ENCODE measurements at places on chromosomes 5 and 9.

DNA sequence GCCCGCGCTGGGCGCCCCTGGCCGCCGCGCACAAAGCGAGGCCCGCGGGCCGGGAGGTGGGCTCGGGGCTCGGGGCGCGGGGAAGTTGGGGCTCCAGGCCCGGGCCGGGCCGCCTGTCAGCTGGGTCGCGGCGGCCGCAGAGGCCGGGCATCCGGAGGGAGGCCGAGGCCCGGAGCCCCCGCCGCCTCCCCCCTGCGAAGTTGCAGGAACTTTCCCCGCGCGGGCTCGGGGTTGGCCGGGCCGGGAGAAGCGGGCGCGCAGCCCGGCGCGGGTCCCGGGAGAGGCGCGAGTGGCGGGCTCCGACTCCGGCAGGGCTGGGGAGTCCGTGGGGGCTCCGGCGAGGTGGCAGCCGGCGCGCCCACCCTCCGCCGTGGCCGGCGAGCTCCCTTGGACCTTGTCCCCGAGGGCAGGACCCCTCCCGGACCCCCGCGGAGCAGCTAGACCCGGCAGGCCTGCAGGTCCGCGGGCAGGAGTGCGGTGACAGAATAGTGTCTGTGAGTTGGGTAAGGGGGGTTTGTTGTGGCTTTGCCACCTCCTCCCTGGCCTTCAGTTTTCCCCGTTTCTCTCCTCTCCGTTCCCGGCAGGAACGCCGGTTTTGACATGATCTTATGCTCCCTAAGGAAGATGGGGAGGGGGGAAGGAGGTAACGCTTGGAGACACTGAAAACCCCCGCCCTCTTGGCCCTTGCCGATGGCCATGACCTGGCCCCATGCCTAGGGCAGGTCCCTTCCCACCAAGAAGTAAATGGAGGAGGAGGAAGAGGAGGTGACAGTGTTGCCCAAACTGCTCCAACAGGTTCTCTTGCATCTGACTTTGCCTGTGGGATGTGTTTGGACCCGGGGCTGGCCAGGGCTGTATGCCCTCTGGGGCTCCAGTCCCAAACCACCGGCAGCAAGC, 942 bp downstream of the PHF2 start:
- DNase-seq: no peak

DNA sequence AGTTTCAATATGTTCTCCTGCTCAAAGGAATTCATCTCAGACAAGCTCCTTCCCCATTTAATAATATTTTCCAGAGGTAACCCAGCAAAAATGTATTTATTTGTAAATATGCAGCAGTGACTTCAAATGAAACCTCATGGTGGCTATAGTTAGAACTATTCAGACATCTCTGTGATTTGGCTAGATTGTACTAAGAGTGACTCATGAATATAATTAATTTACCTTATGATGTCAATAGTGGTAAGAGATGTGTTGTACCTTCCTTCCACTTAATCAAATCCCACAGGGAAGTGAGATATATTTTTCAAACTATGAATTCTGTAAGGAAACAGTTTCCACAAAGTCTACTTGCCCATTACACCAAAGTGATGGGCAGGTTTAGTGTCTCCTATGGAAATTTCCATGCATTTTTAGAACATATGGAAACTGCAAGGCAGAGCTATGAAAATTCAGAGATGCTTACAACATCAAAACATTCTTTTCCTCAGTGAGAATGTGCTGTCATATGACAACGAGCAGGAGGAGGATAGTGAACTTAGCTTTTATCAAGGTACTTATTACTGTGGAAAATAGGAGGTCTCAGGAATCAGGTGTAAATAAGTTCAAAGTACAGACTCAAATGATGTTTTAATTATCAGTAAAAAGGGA, 34.0 kb upstream of the SPDL1 start:
- no peak for DNase-seq

- no peak for DNase-seq
These were observed 18.3 kb upstream of the RXRA start for GRCh38 chr9:134307674-134308638.

GRCh38 chr9:111037708-111038330, 451 bp downstream of the LPAR1 start:
- no peak for DNase-seq

DNA sequence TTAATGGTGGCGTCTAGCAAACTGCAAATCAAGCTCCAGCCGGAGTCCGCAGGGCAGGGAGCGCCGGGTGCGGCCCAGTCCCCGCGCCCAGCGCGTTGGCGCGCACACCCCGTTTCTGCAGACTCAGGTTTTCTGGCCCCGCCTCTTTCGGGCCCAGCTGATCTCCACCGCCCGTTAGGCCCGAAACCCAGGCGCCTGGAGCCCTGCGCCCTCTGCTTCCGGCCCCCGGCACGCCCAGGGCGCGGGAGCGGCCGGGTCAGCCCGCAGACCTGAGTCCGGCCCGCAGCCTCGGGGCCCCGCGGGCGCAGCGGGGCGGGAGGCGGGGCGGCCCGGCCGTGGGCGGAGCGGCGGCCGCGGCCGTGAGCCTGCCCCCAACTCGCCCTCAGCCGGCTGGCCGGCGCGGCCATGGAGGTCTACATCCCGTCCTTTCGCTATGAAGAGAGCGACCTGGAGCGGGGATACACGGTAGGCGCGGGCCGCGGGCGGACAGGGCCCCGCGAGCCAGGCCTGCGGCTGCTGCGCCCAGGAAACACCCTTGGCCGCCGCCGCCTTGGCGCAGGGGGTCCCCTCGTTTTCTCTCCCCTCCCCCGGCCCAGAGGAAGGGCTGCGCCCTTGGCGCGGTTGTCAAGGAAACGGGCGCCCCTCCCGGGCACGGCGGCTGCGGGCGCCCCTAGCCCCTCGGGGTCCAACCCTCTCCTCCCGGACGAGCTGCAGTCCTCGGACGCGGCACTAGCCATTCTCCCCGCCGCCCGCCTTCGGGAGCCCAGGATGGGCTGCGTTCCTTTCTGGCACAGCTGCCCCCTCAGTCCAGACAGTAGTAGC, at the start of gene SNX24:
Gene SNX24 (plus strand): TSS at position 385 of the 822 bp plus-strand sequence. CDS start 21 bp downstream, at position 406.
- DNase-seq: peak; percentile 58

DNA sequence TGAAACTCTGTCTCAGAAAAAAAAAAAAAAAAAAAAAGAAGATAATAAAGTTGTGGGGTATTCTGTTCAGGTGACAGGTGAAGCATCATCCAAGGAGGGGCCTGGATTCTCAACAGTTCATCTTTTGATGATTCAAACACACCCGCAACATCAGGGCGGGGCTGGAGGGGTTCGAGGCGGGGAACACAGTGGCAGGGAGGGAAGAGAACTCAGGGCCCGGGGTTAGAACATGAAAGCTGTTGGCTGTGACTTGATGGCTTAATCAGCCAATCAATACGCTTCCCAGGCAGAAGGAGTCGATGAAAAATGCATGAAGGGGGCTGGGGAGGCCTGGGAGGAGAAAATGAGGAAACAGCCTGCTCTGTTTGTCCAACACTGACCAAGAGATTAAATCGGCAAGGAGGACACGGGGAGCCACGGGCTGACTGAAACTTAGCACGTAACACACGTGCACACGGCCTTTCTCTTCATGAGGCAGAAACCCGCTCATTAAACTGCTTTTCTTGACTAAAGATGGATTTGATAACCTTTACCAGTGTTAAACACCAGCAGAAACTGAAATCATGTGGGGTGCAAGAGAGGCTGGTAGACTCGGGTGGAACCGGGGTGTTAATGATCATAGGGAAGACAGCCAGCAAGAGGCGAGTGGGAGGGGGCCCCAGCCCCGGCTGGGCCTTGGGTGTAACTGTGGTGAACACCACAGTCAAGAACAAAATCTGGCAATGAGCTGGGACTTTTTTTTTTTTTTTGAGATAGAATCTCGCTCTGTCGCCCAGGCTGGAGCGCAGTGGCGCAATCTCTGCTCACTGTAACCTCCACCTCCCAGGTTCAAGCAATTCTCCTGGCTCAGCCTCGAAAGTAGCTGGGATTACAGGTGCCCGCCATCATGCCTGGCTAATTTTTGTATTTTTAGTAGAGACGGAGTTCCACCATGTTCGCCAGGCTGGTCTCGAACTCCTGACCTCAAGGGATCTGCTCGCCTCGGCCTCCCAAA, 105.7 kb upstream of the RAPGEF1 start:
- peak; percentile 37 for DNase-seq

DNA sequence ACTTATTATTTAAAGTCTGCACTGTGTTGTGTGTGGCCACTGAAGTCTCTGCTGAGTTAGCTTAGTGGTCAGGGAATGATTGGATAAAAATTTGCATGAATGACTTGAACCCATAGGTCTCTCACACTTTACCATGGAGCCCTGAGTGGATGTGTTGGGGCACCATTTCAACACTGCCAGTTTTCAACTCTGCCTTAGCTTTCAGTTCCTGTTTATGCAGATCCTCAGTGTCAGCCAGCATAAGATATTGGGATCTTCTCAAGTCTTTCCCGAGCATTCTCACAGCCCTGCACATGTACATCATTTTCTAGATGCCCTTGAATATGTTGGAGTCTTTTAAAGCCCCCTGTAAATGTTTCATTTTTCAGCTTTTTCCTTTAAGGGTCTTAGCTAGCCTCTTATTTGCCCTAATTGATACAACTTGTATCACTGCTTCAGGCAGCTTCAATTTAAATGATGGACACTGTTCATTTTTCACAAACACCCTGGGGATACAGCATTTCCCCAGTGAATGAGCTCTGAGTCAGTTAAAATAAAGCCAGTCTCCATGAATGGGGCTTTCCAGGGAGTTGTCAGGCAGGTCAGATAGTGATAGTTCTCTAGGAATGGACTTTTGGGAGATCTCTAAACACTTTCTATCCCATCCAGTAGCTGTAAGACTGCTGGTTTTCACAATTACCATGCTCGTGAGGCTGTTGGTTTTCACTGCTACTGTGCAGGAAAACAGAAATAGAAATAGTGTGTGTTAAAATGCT, 211.9 kb upstream of the PAPPA start:
- no peak for DNase-seq

- peak; percentile 84 for DNase-seq
These were observed 14.6 kb downstream of the LCN10 start for GRCh38 chr9:136728080-136728547.

DNA sequence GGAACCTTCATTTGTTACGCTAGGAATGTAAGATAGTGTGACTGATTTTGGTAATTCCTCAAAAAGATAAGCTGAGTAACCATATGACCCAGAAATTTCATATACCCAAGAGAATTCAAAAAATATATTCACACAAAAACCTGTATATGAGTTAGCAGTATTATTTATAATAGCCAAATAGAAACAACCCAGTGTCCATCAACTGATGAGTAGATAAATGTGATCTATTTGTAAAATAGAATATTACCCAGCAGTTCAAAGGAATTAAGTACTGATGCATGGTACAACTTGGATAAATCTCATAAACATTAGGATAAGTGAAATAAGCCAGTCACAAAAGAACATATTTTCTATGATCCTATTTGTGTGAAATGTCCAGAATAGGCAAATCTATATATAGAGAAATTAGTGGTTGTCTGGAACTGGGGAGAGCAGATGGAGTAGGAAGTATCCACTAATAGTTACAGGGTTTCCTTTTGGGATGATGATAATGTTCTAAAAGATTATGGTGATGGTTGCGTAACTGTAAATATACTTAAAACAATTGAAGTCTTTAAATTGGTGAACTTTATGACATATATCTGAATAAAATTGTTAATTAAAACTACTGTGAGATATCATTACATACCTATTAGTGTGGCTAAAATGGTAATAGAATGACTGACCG, 10.2 kb downstream of the MARCHF6 start:
- DNase-seq: no peak

GRCh38 chr9:79766091-79766490, 194.3 kb downstream of the TLE4 start:
- no peak for DNase-seq

DNA sequence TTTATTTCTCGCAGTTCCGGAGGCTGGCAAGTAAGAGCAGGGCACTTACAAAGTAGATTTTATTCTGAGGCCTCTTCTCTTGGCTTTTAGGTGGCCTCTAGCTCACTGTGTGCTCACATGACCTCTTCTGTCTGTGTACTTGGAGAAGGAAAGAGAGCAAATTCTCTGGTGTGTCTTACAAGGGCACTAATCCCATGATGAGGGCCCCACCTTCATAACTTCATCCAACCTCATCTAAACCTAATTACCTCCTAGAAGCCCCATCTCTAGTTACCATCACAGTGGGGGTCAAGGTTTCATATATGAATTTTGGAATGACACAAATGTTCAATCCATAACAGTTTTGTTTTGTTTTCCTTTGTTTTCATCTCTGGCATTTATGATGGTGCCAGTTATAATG, 376.1 kb downstream of the ADGRV1 start:
- no peak for DNase-seq

GRCh38 chr5:41503860-41504259, 6.5 kb downstream of the PLCXD3 start:
- no peak for DNase-seq

- DNase-seq: no peak
These were observed 9.2 kb upstream of the TEX53 start for GRCh38 chr9:114666851-114667250.

- DNase-seq: no peak
These were observed 52.9 kb downstream of the ELL2 start for GRCh38 chr5:95908799-95909198.

DNA sequence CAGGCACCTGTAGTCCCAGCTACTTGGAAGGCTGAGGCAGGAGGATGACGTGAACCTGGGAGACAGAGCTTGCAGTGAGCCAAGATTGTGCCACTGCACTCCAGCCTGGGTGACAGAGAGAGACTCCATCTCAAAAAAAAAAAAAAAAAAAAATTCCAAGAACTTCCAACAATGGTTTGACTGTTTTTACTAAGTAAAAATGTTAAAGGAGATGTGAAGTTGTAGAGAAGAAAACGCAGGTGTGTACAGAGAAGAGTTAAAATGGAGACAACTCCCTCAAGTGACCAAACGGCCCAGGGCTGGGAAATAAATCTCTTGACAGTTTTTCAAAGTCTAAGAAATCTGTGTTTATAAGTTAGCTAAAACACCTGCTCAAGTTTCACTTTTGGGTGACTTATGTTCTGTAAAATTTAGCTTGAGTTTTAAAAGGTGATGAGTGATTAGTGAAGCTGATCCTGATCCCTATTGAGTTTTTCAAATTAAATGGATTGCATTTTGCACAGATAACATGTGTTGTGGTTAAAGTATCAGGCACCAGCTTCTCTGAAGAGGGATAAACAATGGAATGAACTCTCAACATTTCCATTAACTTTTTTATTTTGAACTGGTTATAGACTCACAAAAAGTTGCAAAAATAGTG, 255.2 kb upstream of the CD180 start:
- no peak for DNase-seq

GRCh38 chr9:114850871-114851270, 45.0 kb upstream of the TNFSF15 start:
- DNase-seq: no peak

DNA sequence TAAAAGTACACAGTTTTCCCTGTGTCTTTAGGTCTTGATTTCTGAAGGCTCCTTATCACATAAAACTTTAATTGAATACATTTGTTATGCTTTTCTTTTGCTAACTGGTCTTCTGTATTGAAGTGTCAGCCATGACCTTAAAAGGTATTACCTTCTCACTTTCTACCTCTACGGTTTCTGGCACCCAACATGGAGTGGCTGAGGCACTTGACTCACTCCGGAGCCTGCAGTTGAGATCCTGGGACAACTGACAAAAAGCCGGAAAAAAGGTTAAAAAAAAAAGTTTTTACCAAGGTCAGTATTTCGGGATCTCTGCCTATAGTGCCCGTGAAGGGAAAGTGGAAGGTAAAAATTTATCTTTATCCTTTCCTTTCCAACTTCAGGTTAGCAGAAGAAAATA, 197.0 kb downstream of the ARRDC3 start:
- no peak for DNase-seq

GRCh38 chr9:84794981-84795637, 125.6 kb downstream of the NTRK2 start:
- DNase-seq: no peak

Data from stimulated activated CD8-positive, alpha-beta memory T cell treated with anti-CD3 and anti-CD28 coated beads, Interleukin-15, amount 100 ng/mL, for 48 hours (primary cell).